ENCODE measurements at places on chromosomes 7 and 10.

GRCh38 chr7:139580435-139580834 lies 57.0 kb downstream of the CLEC2L start:
- no peak for DNase-seq

- DNase-seq = no peak
Observed at GRCh38 chr7:24713850-24714675, 43.2 kb downstream of the GSDME start.

DNA sequence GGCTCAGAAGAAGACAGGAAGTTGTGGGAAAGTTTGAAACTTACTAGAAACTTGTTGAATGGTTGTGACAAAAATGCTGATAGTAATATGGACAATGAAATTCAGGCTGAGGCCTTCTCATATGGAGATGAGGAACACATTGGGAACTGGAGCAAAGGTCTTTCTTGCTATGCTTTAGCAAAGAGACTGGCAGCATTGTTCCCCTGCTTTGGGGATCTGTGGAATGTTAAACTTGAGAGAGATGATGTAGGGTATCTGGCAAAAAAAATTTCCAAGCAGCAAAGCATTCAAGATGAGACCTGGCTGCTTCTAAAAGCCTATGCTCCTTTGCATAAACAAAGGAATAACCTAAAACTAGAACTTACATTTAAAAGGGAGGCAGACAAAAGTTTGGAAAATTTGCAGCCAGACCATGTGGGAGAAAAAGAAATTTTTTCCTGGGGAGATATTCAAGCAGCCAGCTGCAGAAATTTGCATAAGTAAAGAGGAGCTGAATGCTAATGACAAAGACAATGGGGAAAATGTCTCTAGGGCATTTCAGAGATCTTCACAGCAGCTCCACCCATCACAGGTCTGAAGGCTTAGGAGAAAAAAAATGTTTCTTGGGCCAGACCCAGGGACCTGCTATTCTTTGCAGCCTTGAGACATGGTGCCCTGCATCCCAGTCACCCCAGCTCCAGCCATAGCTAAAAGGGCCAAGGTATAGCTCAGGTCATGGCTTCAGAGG lies 16.5 kb upstream of the KCND2 start:
- no peak for DNase-seq

GRCh38 chr7:128030263-128030653 lies 979 bp downstream of the LRRC4 start:
- no peak for DNase-seq

- DNase-seq = no peak
Observed at GRCh38 chr10:5434017-5434753, 21.8 kb downstream of the NET1 start.

DNA sequence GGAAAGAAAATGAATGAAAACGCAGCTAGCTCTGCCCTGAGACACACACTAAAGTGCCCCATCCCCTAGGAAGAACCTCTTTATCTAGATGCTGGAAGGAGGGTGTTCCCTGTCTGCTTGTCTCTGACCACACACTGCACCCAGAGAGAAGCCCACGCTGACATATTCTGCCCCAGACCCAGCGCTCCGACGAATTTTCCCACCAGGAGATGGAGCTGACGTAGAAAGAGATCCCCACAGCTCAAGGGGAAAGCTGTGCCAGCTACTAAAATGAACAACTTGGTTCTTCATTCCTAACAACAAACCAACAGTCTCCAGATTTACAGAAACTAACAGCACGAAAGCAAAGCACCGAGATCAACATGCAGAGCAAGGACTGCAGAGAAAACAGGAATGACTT lies 73.3 kb downstream of the KIAA1549 start:
- DNase-seq = no peak

Data from stimulated activated CD8-positive, alpha-beta memory T cell treated with anti-CD3 and anti-CD28 coated beads, Interleukin-2, amount 100 ng/mL, for 1 hour (primary cell).